ENCODE measurements at places on chromosomes 5 and 9.

DNA sequence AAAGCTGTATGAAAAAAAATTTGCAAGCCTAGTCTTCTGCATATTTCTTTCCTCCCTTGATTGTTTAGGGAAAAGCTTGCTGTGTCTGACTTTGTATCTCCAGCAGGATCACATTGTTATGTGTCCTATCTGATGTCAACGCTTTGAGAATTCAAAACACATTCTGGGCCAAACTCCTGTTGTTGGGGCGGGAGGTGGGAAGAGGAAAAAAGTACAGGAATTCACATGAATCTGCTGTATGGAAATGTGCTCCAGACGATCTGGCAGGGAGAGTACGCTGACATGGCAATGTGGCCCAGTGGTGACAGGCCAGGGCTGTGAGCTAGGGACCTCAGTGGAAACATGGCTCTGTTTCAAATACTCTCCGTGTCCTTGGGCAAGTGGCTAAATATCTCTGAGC lies 87.4 kb upstream of the GNA14 start:
- ATAC-seq, result no peak

DNA sequence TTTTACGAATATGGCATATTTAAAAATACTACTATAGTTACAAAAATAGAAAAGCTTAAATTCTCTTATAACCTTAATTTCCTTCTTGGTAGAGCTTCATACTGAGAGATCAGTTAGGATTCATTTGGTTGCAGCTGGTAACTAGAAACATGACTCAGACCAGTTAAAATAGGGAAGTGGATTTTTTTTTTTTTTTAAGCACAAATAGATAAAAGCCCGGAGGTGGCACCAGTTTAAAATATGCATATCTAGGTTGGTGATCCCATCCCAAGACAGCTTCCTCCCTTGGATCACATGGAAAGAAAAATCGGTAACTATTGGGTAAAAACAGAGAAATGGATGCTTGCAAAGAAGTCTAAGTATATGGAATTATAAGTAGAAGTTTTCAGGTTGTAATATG lies 1634.3 kb downstream of the MAT2B start:
- no peak for ATAC-seq

- ATAC-seq, result no peak
Observed at GRCh38 chr5:175015028-175015685, 290.8 kb downstream of the MSX2 start.

- no peak for ATAC-seq
Observed at GRCh38 chr5:6418679-6419276, 29.9 kb upstream of the UBE2QL1 start.

DNA sequence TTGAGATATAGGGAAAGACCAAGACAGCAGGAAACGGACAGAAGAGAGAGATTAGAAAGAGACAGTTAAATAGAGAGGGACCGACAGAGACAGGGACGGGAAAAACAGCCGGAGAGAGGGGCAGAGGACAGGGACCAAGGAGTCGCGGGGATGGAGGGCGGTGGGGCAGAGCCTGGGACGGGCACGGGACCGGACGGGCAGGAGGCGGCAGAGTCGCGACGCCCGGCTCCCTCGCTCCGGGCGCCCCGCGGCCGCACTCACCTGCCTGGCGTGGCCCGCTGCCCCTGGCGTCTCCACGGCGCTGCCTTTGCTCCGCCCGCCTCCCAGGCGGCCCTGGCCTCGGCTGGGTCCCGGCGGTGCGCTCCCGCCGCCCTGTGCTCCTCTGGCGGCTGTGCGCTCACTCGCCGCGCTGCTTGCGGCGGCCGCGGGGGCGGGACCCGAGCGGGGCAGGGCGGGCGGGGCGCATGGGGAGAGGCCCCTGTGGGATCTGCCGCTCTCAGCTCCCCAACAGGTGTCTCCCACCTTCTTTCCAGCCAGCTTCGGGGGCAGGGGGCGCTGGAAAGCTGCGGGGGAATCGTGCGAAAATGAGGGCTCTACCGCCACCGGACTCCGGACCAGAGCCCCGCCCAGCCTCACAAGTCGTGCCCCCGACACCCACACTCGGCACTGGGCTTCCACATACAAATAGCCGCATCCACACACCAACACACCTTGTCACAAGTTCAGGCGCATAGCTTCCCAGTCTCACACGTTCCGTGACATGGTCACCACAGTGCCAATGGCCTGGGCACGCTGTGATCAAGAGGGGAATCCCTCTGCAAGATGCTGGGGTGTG lies at the start of gene ARID3C:
Gene ARID3C (minus strand): TSS at position 411 of the 835 bp plus-strand sequence. CDS start 1,052 bp downstream, outside the sequence.
- ATAC-seq, result peak; percentile 82

DNA sequence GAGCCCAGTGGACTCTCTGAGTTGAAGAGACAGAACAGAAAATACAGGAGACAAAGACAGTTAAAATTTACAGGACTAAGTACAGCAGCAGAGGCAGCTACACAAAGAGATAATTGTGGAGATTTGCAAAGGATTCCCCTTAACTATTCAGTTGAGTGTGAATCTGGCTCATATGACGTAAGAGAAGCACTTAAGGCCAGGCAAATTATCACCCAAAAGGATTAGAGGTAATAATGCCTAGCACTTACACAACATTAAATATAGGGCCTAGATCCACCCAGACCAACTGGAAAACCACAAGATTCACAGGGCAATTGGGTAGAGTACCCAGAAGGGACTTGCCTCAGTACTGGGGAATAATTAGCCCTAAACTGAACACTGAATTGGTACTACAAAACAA lies 41.3 kb downstream of the ADAMTS6 start:
- no peak for ATAC-seq

DNA sequence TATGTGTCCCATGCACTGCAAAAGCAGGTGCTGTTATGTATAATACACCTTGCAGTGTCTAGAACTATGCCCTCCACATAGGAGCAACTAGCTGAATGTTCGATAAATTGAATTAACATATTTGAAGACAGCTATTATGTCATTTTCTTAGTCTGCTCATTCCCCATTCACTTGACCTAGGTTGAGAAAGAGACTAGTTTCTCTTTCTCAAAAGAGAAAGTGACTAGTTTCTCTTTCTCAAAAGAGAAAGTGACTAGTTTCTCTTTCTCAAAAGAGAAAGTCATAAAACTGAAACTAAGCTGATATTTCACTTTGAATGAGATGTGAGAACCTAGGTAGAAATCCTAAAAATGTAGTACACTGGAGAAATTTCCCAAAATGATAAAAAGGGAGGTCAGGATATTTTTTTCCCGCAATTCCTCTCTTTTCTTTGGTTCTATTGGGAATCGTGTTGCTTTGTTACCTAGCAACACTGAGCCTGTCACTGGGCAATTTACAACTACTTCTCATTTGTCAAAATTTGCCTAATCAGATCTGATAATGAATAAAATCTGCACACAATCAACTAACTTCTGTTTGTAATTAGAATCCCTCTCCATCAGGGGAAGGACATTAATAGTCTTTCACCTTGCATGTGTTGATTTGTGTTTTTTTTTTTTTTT lies 132.0 kb upstream of the GRIA1 start:
- no peak for ATAC-seq

DNA sequence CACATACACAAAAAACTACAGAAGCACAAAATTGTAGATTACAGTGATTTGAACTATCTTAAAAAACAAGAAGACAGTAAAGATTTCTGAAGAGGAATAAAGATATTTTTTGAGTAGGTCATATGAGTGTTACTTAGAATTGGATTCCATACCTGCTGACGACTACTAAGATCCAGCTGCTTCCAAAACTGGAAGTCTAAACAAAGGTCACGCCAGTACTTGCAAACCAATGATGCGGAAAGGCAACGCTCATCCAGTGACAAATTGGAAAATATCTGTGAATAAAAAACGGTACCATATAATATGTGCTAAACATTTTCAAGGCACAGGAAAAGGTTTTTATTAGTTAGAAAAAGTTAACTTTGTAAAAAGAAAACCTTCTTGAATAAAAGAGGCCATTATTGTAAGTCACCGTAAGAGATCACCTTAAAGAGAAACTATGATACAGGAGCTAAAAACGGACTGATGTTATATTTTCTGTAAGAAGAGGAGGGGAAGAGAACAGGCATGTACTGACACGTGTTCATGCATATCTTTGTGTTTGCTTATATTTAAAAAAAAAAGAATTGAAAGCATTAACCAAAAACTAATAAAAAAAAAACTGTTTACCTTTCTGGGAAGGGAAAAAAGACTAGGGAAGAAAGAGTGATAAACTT lies 14.1 kb downstream of the FBXL17 start:
- no peak for ATAC-seq

DNA sequence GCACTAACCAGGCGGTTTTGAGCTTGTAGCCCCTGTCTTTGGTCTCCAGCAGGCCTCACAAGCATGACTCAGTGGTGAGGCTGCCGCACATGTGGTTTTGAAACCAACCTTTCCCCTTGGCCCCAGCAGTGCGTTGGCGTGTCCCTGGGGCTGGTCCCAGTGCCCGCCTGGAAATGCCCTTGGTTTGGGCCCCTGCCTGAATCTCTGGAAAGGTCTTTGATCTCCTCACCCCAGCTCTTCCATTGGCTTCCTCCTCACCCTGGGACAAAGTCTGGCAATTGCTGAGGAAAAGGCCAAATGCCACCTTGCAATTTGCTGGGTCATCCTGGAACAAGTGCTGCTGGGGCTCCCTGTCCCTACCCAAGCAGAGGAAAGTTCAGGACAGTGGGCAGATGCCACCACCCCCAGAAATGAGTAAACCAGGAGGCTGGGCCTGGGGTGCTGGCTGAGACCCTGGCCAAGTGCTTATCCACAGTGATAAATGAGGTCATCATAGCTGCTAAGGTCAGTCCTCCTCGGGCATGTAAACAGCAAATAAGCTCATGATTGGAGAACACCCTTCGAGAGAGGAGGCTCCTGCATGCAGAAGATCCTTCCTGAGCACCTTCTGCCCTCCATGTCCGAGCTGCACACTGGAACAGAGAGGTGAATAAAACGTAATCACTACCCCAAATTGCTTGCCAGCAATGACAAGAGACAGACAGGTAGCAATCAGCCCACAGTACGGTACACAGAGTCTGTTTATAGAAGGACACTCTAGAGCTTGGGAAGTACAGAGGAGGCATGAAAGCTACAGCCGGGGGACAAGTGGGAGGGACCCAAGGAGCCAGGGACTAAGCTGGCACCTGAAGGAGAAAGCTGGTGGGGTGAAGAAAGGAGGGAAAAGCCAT lies 98.9 kb upstream of the CPEB4 start:
- peak; percentile 69 for ATAC-seq

- no peak for ATAC-seq
Observed at GRCh38 chr5:161498531-161498930, 48.0 kb downstream of the GABRB2 start.

DNA sequence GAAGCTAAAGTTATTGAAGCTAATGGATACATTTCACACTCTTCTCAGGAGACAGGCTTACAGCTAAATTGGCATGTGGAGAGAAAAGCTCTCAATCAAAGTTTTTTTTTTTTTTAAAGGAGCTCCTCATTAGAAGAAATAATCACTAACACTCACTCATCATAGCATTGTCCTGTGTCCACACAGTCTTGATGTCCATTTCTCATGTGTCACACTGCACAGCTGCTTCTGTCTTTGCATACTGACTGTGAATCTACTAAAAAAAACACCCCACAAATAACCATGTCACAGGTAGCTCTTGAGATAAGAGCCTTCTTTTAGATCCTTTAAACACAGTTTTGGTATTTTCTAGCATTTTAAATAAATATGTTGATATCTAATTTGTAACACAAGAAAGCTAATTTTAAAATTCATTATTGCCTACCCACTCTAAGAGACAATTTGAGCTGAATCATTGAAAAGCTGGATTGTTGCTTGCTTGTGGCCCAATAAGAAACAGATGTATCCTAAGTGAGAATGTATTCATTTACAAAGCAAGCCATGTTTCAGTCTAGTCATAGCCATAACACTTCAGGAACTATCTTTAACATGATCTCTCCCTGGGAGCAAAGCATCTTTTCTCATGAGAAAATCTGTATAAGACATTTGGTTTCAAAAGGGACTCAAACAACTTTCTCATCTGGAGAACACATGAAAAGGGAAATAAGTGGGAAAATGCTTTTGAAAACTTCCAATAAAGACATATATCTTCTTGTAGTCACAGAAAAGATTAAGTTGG lies 48.1 kb upstream of the PCSK1 start:
- ATAC-seq, result no peak

GRCh38 chr5:60445921-60446320 lies 254.0 kb downstream of the DEPDC1B start:
- ATAC-seq, result no peak

- ATAC-seq, result no peak
Observed at GRCh38 chr9:14212077-14212476, 101.9 kb downstream of the NFIB start.

DNA sequence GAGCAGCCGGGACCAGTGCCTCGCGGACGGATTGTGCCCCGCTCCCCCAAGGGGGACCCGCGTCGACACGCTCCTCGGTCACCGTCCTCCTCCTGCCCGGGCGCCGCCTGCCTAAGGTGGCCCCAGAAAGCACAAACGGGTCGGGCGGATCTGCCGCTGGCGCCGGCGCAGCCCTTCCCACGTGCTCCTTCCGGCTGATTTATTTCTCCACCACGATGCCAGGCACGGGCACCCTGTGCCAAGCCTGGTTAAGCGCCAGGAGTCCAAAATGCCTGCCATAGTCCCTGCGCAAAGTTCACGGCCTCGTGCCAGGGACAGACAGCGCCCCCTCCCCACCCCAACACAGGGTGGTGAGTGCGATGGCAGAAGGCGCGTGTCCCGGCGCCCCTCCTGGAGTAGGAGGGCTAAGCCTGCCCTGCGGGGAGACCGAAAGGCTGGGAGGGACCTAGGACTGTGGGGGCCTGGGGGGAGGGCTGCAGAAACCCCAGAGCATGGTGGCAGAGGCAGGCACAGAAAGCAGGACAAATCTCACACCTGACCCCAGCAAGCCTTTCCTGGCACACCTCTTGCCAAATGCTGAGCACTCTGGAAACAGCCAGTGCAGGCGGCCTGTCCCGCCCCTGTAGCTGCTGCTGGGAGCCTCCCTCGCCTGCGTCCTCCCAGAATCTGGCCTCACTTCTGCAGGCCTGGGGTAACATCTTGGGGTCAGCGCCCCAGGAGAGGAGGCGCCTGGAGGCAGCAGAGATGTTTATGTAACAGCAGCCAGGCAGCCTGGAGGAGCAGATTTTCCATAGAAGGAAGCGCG lies 1.1 kb upstream of the NOTCH1 start:
- ATAC-seq, result peak; percentile 13

DNA sequence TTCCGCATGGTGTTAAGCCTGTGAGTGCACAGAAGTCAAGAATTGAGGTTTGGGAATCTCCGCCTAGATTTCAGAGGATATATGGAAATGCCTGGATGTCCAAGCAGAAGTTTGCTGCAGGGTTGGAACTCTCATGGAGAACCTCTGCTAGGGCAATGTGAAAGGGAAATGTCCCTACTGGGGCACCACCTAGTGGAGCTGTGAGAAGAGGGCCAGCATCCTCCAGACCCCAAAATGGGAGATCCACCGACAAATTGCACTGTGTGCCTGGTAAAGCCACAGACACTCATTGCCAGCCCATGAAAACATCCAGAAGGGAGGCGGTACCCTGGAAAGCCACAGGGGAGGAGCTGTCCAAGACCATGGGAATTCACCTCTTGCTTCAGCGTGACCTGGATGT lies 3.6 kb upstream of the SAXO1 start:
- no peak for ATAC-seq

- no peak for ATAC-seq
Observed at GRCh38 chr9:20701060-20701459, 17.0 kb downstream of the FOCAD start.
